Endodermal cell (in vitro differentiated cells): ENCODE measurements at places on chromosomes 7 and 10. TPM values are rescaled to one million over a fixed set of nuclear protein-coding genes. Genes with fewer than 3 reads are reported as not detected.

DNAJC1 gene
- 29.4 and 30.4 TPM in 2 replicates for total RNA-seq

LEP gene
- total RNA-seq = not detected in 3 replicates

DNA sequence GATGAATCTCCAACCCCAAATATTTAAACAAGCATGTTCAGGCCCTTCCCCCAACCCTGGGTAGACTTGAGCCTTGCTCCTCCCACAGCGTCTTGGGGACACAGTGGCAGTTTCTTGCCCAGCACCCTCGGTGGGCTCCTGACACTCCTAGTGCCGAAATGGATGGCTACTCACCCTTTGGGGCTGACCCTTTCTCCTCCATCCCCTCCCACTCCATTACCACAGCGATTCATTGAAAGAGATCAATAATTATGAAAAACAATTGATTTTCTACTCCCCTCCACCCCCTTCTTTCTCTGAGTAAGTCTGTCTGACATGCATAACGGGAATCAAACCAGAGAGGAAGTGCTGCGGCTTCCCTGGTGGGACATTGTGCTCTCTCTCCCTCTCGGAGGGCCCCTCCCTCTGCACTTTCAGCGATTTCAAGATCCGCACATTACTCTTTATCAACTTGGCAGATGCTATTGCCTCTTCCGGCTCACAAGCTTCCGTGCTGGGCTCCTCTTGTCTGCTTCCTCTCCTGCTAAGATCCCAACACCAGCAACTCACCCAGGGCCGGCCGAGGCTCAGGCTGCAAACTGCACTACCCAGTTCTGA, 79.0 kb upstream of the PLXNA4 start:
- peak; percentile 74 for DNase-seq

DNA sequence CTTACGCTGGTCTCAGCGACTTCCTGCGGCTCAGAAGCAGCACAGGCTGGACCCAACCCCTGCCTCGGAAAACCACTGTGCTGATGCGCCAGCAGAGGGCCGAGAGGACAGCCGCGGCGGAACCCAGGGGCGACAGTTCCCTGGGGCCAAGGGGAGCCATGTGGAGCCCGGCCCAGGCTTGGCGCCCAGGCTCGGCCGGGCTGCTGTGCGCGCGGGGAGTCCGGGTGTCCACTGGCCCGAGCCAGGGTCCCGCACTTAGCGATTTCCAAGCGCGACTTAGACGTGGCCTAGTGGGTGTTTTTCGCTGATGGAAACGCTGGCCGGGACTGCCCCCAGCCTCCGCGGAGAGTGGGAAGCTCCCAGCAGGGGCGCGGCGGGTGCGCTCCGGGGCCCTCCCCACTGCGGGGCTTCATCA, 18.6 kb upstream of the ZNF32 start:
- DNase-seq = peak; percentile 84

TLX1 gene
- not detected in 2 replicates for total RNA-seq

DNA sequence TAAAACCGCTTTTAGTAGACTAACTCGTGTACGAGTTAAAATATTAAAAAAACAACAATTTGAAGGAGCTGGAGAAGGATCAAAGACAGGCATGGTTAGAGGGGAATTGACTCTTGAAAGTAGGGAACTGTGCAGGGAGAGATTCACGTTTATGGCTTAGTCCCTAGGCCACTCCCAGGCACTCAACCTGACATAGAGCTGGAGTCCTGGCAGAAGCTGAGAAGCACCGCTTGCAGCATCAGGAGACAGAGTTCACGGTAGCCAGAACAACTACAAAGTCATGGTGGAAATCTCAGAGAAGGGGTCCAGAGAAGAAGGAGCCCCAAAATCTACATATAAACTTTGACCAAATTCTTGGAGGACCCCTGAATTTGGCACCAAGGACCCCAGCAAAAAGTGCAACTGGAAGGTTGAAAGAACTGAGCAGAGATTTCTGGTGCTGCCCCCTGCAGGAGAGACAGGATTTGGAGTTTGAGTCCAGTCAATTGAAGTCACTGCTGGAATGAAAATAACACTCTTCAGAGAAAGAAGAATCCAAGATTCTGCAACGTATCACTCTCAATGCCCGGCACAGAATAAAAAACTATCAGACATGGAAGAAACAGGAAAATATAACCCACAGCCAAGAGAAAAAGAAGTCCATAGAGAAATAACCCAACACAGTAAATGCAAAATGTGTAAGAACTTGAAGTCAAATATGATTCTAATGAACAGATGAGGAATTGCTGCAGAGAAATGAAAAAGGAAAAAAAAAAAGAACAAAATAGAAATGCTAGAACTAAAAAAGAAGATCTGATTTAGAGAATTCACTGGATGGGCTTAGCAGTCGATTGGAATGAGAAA, 493.3 kb upstream of the PODXL start:
- DNase-seq = peak; percentile 90

SNX10 gene
- total RNA-seq = 13.1 and 13.2 TPM in 2 replicates

GRCh38 chr7:127894588-127894987, 136.6 kb downstream of the LRRC4 start:
- no peak for DNase-seq

- DNase-seq = no peak
Measured at GRCh38 chr7:128794020-128794419, 2.3 kb downstream of the CCDC136 start.

RARRES2 gene
- 32.2 and 34.4 TPM in 2 replicates for total RNA-seq

ITPRID1 gene
- 3.8 to 5.6 TPM (median 4.6 TPM) in 3 replicates for total RNA-seq

GRCh38 chr7:42642699-42643098, 269.2 kb downstream of the C7orf25 start:
- DNase-seq = no peak

- DNase-seq = peak; percentile 19
Measured at GRCh38 chr7:50181081-50181480, 88.0 kb upstream of the ZPBP start.

TAS2R4 gene
- 1.3 and 2.3 TPM in 2 replicates for total RNA-seq

GRCh38 chr7:84085998-84086397, 108.6 kb downstream of the SEMA3A start:
- peak; percentile 36 for DNase-seq

DNA sequence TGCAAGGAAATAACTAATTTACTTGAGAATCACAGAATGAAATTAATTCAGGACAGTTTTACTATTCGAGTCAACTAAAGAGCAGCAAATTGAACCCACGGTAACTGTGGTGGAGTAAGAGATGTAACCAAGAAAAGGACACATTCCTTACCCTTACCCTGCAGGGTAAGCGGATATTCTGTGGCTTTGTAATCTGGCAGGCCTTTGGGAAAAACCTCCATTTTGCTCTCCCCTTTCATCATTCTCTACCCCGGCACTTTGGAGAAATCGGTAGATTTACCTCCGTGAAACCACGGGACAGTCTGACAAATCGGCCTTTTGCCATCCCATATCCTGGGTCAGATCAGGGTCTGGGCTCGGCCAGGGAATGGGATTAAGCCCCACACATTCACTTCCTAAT, 18.4 kb downstream of the RCC1L start:
- DNase-seq = no peak

DNA sequence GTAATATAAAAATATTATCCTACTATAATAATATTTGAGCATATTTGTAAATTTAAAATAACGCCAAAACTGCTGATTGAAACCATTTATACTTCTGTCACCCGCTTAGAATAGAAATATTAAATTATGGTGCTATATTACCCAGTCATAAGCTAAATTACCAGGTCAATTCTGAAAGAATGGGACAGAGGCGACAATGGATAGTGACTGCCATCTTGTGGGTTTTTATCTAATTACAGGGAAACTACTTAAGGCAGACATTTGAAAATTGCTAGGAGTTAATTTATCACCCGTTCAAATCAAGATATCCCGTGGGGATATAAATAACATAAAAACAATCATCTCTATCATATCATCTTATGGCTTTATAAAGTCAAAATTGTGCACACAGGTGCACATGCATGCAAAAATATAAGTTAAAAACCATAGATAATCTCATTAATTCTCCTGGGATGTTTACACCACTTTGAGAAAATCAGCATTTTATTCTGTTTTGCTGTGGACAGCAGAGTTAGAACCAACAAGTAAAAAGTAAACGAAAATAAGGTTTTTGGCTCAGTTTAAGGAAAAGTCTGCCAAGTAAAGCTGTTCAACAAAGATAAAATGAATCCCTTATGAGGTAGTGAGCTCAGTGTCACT, 41.3 kb upstream of the HPSE2 start:
- DNase-seq = no peak

- no peak for DNase-seq
Measured at GRCh38 chr7:45435131-45435530, 139.0 kb upstream of the ADCY1 start.

- no peak for DNase-seq
Measured at GRCh38 chr10:35050568-35050967, 39.6 kb downstream of the CUL2 start.

GRCh38 chr7:83478616-83479015, 170.3 kb downstream of the SEMA3E start:
- no peak for DNase-seq

DNA sequence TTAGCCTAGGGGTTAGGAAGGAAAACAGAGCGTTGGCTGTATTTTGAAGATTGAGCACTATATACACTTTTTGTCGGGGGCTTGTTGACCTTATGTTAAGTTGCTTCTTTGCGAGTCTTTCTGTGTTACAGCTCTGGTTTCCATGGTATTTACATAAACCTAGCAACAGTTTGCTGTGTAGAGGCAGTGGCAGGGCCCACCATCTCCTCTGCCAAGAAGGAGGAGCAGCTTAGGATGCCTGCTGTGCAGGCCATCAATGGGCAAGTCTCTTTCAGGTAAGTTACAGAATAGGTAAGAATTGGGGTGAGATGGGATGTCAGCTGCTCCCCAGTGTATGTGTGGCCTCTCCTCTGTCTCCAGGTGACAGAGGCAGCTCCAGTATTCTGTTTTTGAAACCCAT, 485.5 kb downstream of the LRMDA start:
- DNase-seq = peak; percentile 63

DNA sequence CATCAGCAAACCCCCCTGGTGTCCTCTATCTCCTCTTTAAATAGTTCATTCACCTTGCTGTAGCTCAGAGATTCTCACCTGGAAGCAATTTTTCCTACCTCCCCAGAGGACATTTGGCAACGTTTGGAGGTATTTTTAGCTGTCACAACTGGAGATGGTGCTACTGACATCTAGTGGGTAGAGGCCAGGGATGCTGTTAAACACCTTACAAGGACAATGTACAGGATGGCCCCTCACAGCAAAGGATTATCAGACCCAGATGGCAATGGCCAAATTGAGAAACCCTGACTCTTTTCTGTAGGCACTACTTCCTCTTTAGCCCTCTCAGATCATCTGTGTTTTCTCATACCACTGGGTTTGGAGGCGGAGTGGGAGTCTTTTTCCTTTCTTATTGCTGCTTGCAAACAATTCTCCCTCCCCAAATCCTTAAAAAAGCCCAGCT, 13.2 kb upstream of the TRA2A start:
- DNase-seq = peak; percentile 63

LRMDA gene
- 3.9 to 5.1 TPM (median 5.1 TPM) in 3 replicates for total RNA-seq

DNA sequence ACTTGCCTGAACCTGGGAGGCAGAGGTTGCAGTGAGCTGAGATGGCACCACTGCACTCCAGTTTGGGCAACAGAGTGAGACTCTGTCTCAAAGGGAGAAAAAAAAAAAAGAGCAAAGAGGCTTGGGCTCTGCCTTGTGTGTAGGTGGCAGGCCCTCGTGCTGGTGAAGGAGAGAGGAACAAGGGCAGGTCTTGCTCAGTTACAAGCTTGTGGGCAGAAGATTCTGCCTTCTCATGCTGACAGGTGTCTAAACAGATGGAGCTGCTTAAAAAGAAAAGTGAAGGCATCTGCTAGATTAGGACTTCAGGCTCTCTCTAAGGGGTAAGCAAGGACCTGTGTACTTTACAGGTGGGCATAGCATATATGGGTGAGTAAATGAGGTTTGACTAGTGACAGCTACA, 65.5 kb upstream of the TRIM8 start:
- no peak for DNase-seq

NPC1L1 gene
- total RNA-seq = 2.0 and 3.1 TPM in 2 replicates

DNA sequence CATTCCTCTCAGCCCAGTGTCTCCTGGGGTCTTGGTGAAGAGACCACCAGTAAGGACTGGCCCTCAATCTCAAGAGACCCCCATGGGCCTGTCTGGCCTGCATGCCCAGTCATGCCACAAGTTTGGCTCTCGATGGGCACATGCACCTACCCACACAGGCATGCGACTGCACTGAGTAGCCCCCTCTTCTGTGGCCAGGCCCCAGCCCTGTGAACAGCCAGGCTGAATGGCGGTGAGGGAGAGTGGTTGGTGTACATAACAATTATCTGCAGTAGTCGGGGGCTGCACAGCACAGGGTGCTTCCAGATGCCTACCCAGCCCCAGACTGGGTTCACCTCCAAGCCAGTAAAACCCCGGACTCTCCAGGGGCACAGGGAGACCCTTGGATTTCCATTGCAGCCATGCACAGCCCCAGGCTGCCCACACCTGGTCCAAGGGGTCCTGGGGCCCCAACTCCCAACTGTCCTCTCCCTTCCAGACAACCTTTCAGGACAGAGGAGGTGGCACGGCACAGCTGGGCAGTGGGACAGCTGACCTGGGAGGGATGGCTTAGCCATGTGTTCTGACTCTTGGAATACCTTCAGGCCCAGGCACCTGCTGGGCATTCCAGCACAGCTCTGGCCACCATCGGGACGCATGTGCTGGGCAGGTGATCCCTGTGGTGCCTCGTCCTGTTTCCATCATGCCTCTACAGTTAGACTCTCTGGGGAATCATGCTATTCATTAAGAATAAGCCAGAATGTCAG, 21.0 kb upstream of the CSGALNACT2 start:
- no peak for DNase-seq

ITIH5 gene
- total RNA-seq = 2.8 and 2.9 TPM in 2 replicates

DNA sequence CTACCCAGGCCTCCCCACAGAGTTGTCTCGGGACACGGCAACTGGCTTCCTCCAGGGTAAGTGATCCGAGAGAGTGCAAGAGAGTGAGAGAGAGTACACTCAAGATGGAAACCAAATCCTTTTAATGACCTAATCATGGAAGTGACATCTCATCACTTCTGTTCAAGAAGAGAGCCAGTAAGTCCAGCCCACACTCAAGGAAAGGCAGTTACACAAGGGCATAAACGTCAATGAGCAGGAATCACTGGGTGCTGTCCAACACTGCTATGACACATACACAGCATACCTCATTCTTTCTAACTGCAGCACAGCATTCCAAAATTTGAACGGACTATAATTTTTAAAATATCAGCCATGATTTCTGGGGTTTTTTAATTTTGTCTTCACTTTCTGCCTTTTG, 29.3 kb upstream of the OSBPL3 start:
- no peak for DNase-seq

DNA sequence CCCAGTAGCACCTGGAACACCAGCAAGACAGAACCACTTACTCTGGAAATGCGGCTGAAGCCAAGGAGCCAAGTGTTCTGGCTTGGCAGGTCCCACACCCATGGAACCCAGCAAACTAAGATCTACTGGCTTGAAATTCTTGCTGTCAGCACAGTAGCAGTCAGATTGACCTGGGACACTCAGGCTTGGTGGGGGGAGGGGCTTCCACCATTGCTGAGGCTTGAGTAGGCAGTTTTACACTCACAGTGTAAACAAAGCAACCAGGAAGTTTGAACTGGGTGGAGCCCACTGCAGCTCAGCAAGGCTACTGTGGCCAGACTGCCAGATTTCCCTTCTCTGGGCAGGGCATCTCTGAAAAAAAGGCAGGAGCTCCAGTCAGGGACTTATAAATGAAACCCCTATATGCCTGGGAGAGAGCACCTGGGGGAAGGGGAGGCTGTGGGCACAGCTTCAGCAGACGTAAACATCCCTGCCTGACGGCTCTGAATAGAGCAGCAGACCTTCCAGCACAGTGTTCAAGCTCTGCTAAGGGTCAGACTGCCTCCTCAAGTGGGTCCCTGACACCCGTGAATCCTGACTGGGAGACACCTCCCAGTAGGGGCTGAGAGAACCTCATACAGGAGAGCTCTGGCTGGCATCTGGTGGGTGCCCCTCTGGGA, 121.2 kb downstream of the MTERF1 start:
- peak; percentile 83 for DNase-seq

SGPL1 gene
- total RNA-seq = 90.2 and 95.4 TPM in 2 replicates

SLC26A4 gene
- total RNA-seq = 0.42 to 0.76 TPM in 2 of 3 replicates, not detected in the other

PHF14 gene
- 38.9 to 53.1 TPM (median 49.2 TPM) in 3 replicates for total RNA-seq

- no peak for DNase-seq
Measured at GRCh38 chr7:148708026-148708885, 9.6 kb downstream of the CUL1 start.
